ENCODE measurements at places on chromosomes 16 and 17.

- DNase-seq = no peak
Measured at GRCh38 chr16:19868421-19868820, 16.2 kb downstream of the GPRC5B start.

DNA sequence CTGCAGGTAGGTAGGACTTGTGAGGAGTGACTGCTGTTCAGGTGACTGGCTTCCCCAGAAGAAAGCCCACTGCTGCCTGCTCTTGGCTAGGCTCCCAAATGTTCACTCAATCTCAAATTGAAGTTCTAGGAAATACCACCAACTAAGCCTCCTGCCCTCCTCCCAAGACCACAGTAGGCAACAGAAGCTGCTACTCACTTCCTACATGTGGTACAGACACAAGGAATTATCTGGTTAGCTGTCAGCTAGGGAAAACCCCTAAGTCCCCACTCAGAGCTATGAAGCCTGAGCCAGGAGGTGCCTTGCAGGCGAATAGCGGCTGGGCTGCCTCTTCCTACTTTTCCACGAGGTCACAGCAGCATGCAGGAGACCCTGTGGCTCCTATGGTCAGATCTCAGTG is 4.9 kb downstream of the FBXO39 start:
- DNase-seq = no peak

- DNase-seq = no peak
Measured at GRCh38 chr17:62995377-62995885, 29.4 kb downstream of the TANC2 start.

GRCh38 chr17:69357701-69358100 is 30.8 kb upstream of the ABCA5 start:
- no peak for DNase-seq

DNA sequence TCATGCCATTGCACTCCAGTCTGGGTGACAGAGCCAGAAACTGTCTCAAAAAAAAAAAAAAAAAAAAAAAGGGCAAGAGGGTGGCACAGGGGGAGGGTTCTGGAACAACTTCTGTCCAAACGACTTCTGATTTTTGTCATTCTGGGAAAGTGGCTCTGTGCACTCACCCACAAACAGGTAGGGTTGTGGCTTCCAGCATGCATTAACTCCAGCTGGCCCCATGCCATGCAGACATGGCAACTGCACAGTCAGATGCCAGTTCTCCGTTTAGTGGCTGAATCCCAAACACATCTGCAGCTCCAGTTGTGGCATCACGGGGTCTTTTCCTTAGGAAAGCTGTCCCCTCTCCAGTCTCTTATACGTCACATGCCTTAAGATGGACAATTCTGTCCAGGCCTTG is 30.3 kb downstream of the B4GALNT2 start:
- DNase-seq = no peak

- DNase-seq = no peak
Measured at GRCh38 chr17:62105357-62105756, 40.3 kb upstream of the MED13 start.

- DNase-seq = peak; percentile 34
Measured at GRCh38 chr16:84648595-84649510, 542 bp downstream of the KLHL36 start.

DNA sequence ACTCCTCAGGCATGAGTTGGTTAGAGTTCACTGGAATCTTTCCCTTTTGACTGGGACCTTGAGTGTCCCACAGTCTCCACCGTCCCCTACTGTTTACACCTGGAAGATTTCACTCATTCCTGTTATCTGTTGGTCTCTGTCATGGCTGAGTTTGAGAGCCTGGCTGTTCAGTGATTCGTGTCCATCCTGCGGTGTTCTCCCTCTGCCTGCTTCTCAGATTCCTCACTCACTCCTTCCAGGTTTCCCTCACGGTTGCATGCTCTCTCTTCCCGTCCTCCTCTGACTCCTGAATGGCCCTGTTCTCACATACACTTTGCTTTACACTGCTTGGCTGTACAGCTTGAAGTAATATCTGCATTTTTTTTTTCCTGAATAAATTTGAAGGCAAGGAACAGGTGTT is 24.5 kb downstream of the OR1D5 start:
- no peak for DNase-seq

DNA sequence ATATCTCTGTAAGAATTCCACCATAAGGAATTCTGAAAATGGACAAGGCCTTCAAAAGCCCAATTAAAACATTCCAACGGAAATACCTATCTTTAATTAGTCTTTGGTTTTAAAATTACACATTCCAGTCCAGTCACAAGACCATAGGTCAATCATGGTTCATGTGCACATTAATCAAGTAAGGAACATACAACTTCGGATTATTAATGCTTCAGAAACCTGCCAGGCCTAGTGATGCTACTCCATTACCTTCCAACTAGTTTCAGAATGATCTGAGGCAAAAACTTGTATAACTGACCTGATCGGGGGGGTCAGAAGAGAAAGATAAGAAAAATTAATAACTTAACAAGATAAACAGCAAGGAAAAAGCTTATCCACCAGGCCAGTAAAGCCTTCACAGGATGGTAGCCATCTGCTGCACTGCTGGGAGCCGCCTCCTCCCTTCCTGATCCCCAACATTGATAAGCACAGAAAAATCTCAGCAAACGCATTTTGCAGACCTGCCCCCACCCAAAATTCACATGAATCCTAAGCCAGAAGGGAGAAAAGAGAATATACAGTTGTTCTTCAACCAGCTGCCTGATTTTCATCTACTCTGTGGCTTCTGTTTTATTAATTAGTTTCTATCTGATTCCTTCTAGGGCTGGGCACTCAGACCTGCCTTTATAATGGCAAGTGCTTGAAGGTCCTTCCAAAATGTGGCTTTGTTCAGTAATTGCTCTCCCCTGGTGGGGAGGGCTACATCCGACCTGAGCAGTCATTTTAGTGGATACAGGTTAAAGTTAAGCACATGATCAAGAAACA is 6.0 kb downstream of the SDR42E1 start:
- no peak for DNase-seq

- no peak for DNase-seq
Measured at GRCh38 chr17:72852277-72852938, 240.1 kb downstream of the SLC39A11 start.

DNA sequence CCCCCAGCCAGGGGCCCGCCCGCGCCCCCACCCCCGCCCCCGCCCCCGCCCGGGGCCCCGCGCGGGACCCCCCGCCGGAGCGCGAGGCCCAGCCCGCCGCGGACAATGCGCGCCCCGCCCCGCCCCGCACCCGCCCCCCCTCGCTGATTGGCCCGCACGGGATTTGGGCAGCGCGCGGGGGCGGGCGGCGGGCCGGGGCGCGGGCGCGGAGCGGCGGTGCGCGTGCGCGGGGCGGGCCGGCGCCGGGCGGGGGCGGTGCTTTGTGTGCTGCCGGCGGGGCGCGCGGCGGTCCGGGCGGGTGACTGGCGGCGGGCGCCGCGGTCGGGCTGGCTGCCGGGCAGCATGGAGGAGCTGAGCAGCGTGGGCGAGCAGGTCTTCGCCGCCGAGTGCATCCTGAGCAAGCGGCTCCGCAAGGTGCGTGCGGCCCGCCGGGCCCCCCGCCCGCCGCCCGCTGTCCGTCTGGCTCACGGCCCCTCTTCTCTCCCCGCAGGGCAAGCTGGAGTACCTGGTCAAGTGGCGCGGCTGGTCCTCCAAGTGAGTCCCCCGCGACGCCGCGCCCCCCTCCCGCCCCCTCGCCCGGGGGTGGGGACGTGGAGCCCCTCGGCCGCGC is at the start of gene CBX2:
Gene CBX2 (plus strand): TSS at position 255 of the 610 bp plus-strand sequence. CDS start 88 bp downstream, at position 343.
- DNase-seq = peak; percentile 74

GRCh38 chr16:63617990-63618763 is 1503.7 kb downstream of the CDH11 start:
- DNase-seq = no peak

- no peak for DNase-seq
Measured at GRCh38 chr16:85459529-85460251, 153.4 kb upstream of the GSE1 start.

- DNase-seq = no peak
Measured at GRCh38 chr16:67199808-67200198, 872 bp downstream of the ELMO3 start.

GRCh38 chr17:77499699-77500435 is 359.1 kb downstream of the SEC14L1 start:
- DNase-seq = no peak

DNA sequence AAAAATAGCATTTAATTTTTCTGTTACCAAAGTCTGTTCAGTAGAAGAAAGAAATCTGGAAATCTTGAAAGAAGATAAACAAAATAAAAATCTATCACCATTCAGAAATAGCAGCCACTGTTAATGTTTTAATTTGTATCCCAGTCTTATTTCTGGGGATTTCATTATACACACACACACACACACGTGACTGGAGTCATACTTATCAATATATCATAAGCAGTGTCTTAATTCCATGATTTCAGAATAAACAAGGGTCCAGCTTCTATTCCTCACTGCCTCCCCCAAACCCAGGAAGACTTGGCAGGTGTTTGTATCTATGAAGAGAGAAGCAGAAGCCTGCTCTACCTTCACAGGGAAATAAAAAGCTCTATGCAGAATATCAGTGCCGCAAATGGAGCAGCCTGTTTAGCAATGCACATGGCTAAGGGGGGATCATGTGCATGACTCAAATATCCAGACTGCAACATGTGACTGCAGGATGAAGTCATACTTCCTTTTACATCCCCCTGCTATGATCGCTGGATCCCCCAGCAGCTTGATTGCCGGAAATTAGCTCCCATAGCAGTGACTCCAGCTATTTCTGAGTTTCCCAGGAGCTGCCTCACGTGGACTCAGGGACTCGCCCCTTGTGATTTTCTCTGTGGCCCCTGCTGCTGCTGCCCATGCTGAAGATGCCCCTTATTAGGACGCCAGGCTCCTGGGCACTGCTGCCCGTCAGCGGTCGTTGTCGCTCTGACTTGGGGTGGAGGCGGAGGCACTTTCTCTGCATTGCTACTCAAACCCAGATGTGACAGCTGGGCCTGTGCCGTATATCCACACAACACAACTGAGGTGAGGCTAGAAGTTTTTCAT is 341.0 kb downstream of the CPPED1 start:
- DNase-seq = no peak

- no peak for DNase-seq
Measured at GRCh38 chr17:20098314-20098713, 89.2 kb downstream of the SPECC1 start.

DNA sequence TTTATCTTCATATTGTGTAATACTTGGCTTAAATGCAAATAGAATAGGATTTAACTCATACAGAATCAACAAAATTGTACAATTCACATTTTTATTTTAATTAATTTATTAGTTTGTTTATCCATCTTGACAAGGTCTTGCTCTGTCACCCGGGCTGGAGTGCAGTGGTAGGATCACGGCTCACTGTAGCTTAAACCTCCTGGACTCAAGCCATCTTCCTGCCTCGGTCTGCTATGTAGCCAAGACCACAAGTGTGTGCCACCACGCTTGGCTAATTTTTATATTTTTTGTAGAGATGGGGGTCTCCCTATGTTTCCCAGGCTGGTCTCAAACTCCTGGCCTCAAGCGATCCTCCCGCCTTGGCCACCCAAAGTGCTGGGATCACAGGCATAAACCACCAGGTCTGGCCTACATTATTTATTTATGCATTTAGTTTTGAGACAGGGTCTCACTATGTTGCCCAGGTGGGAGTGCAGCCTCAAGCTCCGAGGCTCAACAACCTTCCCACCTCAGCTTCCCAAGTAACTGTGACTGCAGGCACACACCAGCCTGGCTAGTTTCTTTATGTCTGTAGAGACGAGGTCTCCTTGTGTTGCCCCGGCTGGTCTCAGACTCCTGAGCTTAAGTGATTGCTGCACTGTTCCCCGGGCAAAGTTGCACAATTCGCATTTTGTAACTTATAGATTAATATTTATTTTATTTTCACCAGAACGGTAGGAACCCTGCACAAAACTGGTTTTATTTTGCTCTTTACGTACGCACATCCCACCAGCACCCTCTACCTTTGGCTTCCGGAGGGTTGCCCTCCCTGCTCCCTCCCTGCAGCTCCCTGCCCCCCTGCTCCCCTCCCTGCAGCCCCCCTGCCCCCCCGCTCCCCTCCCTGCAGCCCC is 4.9 kb downstream of the DPEP1 start:
- DNase-seq = no peak

DNA sequence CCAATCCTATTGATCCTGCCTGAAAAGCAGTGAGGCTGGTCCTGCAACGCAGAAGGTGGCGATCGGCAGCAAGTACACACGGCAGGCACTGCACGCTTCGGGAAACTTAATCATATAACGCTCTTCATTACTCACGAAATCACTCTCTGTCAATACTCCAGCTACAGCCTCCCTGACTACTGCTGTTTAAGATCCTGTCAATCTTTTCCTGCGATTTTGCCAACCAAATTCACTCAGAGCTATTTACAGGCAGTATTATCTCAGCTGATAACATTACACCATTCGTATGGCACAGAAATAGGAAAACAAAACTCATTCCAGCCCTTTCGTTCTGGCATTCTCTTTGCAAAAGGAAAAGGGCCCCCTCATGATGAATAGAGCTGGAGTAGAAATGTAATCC is 262.4 kb upstream of the CDH8 start:
- no peak for DNase-seq

DNA sequence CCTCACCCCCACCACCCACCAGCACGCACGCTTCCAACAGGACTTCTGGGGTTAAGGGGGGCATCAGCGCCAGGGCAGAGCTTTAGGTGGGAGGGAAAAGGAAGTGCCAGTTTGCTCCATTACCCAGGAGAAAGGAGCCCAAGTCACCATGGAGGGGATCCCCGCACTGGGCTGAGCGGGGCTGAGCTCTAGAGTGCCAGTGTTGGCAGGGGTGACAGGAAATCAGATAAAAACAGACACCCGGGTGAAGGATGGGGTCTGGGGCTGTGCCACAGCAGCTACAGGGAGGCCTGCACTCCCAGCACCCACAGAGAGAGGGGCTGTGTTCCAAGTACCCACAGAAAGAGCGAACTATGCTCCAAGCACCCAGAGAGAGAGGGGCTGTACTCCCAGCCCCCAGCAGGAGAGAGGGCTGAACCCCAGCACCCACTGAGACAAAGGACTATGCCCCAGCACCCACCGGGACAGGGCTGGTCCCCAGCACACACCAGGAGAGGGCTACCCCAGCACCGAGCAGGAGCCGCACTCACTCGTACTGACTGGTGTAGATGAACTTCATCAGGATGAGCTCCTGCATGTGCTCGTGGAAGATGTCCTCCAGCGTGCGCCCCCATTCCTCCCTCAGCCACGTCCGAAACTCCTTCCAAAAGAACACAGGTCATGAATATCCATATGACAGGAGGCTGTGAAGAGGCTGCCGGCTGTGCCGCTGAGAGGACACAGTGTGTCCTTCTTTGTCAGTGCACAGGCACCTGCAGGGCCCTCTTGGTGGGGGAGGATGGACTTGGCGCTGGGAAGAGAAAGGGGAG is 18.6 kb upstream of the C16orf95 start:
- no peak for DNase-seq
